ENCODE measurements at places on chromosomes 1 and 21.

GRCh38 chr1:175192111-175192629, 406 bp downstream of the KIAA0040 start:
- no peak for DNase-seq

DNA sequence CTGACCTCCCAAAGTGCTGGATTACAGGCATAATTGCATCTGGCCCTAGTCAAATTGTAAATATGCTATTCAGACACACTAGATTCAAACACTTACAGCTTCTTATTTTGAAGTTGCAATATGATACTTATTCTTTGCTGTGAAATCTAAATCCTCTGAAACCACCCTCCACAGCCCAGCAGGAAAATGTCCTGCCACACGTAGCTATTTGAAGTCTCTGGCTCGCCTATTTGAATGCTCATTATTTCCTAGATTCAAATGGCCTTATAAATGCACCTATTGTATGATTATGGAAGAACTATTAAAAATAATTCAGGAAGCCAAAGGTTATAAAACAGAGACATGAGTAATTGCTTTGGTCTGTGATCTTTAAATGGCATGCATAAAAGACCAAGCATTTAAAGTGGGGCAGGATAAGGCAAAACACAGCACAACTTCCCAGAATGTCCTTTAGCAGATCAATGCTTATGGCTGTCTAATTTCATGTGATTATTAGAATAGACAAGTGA, 26.6 kb upstream of the FBXO28 start:
- DNase-seq, result no peak

- DNase-seq, result no peak
These were observed 25.9 kb upstream of the RAP1A start for GRCh38 chr1:111593403-111594305.

GRCh38 chr1:244614113-244614836, 38.7 kb upstream of the DESI2 start:
- no peak for DNase-seq

DNA sequence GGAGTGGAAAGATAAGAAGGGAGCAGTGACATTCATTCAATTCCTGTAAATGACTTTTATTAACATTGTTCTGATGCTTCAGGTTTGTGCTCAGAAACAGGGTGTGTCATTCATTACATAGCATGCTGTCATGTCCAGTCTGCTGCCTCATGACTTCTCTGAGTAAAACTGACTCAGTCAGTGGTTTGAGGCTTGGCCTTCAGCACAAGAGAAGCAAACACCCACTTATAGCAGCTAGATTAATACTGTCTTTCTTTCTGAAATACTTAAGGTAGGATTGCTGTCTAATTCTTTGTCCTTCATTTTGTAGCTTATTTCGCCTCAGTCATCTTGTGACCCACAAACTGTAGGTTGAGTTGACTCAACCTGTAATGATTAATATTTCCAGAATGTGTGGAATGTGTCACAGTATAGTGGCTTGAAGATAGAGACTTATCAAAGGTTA, 32.9 kb downstream of the RASAL2 start:
- DNase-seq, result no peak

DNA sequence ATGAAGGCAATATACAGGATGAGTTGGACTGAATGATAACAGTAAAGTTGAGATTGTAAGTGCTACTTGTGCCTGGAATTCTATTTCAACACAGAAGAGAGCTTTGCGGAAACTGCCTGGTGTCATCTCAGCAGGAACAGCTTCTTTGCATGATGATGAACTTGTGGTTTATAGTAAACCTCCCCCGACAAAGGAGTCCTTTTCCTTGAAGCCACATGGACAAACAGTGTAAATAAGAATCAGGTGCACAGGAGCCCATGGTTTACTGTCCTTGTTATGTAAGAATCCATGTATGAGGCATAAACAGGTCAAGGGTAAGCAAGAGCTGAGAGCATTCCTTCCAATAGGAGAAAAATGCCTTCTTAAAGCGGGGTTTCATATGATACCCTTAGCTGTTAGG, 66.2 kb downstream of the PCNX2 start:
- DNase-seq, result no peak

- no peak for DNase-seq
These were observed 14.7 kb upstream of the CSF1 start for GRCh38 chr1:109895720-109896504.

- no peak for DNase-seq
These were observed 17.4 kb downstream of the C1QB start for GRCh38 chr1:22670352-22670975.

GRCh38 chr1:168330285-168330684, 49.6 kb downstream of the TBX19 start:
- no peak for DNase-seq

- no peak for DNase-seq
These were observed 670.6 kb upstream of the PKN2 start for GRCh38 chr1:88013485-88013884.

DNA sequence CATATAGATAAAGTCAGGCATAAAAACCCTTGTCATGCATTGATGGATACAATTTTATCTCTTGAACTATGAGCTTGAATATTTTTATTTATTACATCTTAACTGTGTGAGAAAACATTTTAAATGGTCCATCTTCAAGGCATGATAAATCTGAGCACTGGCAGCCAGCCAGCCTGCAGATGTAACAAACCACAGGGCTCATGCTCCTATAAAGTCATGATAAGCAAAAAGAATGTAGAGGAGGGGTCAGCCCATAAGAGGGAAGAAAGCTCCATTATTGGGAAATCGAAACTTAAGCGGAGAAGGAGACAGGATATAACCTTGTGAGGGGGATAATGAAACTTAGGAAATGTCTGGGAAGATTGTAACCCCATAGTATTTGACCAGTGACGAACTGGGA, 839.0 kb downstream of the LRRIQ3 start:
- DNase-seq, result no peak

- DNase-seq, result no peak
These were observed 93.9 kb upstream of the CSF3R start for GRCh38 chr1:36576551-36577110.

- no peak for DNase-seq
These were observed 214.5 kb downstream of the SMYD3 start for GRCh38 chr1:246292571-246292970.

Measured in activated naive CD4-positive, alpha-beta T cell (primary cell).